T-helper 17 cell (primary cell): ENCODE measurements at places on chromosomes 16 and 17.

DNA sequence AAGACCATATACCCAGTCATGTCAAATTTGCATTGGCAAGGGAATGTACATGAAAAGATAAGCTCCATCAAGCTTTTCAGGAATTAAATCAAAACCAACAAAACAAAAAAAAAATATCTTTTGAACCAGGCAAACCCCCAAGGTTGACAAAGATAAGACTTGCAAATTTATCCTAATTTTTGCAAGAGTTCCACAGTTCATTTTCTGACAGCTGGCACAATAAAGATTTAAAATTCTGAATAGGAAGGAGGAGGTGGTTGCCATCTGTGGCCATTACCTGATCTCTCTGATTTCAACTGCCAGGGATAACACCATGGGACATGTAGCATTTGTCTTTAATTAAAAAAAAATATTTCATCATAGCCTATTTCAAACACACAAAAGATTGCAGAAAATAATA lies 135.9 kb upstream of the SHISA6 start:
- DNase-seq = no peak

DNA sequence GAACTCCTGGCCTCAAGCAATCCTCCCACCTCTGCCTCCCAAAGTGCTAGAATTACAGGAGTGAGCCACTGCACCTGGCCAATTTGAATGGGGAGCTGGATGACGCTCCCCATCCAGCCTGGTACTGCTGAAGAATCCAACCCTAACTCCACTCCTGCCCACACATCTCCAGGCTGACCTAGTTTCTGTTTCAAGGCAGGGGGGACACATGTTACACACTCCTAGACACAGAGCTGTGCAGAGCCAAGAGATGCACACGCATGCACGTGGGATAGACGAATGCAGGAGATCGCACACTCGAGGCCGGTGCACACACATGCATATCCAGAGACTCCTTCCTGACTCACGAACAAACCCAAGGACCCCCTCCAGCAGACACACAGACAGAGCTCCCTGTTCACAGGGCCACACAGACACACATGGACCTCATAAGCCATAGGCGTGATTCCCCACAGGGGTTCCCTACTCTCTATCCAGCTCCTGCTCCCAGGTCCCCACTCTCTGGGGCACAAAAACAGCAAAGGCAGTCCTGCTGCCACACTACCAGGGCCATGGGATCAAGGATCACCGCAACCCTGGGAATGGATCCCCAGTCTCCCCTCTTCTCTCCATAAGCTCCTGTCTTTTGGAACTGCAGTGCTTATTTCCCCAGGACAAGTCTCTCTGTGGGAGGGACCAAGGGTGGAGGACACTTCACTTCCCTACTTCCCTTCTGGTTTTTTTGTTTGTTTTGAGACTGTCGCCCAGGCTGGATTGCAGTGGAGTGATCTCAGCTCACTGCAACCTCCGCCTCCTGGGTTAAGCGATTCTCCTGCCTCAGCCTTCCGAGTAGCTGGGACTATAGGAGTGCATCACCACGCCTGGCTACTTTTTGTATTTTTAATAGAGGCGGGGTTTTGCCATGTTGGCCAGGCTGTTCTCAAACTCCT lies 14.4 kb downstream of the EPOP start:
- DNase-seq = no peak

DNA sequence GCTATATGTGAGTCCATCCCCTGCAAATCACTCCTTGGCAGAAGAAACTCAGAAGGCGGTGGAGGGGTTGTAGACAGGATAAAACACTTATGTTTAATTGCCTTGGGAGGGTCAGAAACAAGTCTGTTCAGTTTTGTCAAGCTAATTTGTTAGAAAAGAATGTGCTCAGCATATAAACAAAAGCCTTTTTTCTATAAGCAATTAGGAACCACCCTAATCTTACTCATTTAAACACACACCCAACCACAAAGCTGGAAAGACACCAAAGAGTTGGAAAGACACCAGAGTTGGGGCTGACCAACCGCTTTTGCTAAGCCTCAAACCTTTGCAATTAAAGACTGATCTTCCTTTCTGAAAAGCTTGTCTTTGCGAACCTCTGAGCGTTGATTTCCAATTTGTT lies 439.2 kb upstream of the ERCC4 start:
- no peak for DNase-seq

- DNase-seq = no peak
Observed at GRCh38 chr16:981695-982144, at the start of gene SOX8. Gene SOX8, plus strand, starts transcription at chr16:981770. Its CDS starts 153 bp downstream, at chr16:981923.

GRCh38 chr17:29713626-29714025 lies 90.9 kb upstream of the CORO6 start:
- DNase-seq = no peak

DNA sequence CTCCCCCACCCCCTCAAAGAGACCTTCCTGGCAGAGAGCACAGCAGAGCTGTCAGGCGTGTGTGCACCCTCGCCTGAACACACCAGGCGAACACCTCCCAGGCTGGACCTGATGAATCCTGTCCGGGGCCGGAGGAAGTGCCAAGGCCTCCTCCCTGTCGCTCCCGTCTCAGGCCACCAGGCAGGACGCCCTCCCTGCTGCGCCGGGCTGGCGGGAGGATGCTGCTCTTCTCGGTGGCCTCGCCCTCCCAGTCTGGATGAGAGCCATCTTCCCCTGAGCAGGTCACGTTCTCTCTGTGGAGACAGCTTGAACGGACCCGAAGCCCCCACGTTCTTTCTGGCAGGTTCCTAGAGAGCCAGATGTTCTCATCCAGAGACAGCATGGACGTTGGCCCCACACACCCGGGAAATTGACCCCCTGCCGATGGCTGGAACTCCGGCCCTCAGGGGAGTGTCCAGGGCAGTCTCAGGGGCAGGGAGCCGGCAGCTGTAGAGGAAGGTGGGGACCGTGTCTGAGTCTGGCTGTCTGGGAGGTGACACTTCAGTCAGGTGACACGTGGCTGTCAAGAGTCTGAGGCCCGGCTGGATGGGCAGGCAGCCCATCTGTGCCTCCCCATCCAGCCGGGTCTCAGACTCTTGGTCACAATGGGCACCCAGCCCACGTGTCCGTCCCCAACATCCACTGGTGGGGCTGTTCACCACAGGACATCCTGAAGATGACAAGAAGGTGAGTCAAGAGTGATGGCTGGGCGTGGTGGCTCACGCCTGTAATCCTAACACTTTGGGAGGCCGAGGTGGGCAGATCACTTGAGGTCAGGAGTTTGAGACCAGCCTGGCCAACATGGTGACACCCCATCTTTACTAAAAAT lies 5.0 kb upstream of the TIMP2 start:
- no peak for DNase-seq

GRCh38 chr17:29196769-29197515 lies 16.7 kb upstream of the MYO18A start:
- DNase-seq = no peak

DNA sequence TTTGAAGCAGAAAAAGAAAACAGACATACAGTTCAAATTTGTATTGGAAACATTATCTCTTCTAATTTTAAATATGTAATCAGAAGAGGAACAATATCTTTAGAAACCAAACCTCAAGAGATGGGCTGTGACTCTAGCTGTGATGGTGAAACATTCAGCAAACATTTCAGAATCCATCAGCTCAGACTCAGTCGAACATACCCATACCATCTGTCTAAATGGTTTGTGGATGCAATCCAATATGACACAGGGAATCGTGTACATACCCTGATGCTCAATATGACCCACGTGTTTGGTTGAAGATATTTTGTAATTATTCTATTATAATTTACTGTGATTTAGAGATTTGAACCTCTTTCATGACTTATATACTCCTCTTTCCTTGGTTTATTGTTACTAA lies 665.2 kb upstream of the CDH8 start:
- DNase-seq = no peak

DNA sequence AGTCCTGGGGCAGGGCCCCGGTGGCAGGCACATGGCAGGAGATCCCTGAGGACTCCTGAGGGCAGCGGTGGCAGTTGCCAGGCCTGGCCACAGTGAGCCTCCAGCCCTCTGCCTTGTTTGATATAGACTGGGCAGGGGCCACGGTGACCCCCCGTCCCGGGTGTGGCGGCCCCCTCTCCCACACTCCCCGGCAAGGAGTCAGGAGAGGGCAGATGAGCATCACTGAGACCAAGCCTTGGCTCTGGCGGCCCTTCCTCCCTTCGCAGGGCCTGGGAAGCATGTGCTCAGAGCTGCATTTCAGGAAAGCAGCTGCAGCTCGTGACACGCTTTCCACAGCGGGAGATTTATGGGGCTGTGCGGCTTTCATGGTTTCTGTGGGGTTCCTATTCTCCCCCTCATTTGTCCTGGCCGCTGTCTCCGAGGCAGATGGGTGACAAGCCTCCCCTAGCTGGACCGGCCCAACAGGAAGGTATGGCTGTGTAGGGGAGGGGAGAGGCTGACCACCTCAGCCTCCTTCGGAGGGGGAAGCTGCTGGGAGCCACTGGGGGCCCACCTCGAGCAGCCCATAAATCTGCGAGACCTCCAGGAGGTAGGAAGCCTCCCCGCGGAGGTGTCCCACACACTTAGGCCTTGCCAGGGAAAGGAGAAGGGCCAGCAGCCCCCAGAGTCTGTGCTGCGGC lies 211.4 kb downstream of the NTN1 start:
- no peak for DNase-seq

DNA sequence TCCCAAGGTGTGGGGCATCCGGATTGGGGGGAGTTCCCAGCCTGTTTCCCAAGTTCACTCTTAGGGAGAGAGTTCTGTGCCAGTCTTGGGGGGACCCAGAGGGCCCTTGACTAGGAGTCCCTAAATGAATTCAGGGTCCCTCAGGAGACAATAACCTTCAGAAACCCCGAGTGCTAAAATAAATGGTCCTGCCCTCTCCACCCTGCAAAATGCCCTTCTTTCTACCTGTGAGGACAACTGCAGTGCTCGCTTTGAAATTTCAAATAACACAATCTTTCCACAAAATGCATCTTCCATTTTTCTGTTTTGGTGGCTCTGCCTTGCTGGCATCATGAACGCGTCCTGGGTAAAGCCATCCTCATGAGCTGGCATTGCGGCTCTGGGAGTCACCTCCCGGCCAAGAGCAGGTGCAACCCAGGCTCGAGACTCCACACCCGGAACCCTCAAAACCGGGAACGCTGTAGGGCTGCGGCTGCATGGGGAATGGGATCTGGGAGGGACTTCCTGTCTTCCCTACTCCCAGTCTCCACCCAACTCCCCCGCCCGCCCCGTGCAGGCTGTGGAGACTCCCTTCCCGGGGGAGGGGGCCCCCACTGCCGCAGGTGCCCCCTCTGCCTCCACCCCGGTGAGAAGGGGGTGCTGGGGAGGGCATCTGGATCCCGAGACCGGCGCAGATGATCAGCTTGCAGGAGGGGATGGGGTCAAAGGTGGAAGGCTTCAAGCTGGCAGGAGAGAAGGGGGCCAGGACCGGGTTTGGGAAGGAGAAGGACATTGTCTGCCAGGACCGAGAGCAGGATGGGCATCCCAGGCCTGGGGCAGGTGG lies at the start of gene ZNF205:
Gene ZNF205, plus strand, starts transcription at position 529 of the 823 bp plus-strand sequence. CDS start 845 bp downstream, outside the sequence.
- DNase-seq = no peak

- no peak for DNase-seq
Observed at GRCh38 chr17:1542316-1542715, 20.3 kb downstream of the PITPNA start.
